ENCODE measurements at places on chromosomes 16 and 17. TPM values are rescaled to one million over a fixed set of nuclear protein-coding genes. Genes with fewer than 3 reads are reported as not detected.

The CA5A gene
- not detected for total RNA-seq

The ESRP2 gene
- total RNA-seq, result 0.09 TPM

The TOX3 gene
- 0.44 TPM for total RNA-seq

- H3K4me1 ChIP-seq, result peaks cover 15% of the 10 kb centered on the region
- H3K36me3 ChIP-seq, result no peaks in the 10 kb centered on the region
- peak overlapping the region; percentile 71 for H3K27ac ChIP-seq
- no peak for DNase-seq
These were observed 1.3 kb downstream of the ZNF652 start for GRCh38 chr17:49360796-49361128.

- peaks cover 22% of the 10 kb centered on the region for H3K36me3 ChIP-seq
- H3K27me3 ChIP-seq, result no peaks in the 10 kb centered on the region
- no peak overlapping the region for H3K4me3 ChIP-seq
- DNase-seq, result no peak
- H3K4me1 ChIP-seq, result peaks cover 10% of the 10 kb centered on the region
These were observed 5.4 kb downstream of the GINS2 start for GRCh38 chr16:85683363-85683762.

DNA sequence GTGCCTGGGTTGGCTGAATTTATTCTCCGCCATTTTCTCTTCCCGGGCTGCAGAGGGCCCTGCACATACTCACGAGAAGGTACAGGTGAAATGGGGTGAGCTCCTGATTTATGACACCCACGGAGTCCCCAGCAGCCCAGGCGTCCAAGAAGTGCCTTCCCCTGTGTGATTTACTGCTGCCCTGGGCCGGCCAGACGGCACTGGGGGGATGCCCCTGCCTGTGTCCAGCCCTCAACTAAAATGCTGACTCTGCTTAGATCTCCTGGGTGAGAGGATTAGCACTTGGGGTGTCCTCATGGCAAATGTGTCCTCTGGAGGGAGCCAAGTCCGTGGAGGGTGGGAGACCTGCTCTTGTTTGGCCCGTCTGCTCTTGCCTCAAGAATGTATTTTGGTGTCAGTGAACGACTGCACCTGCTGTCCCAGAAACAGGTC, 132.4 kb downstream of the MAF start:
- H3K4me3 ChIP-seq, result no peak overlapping the region

DNA sequence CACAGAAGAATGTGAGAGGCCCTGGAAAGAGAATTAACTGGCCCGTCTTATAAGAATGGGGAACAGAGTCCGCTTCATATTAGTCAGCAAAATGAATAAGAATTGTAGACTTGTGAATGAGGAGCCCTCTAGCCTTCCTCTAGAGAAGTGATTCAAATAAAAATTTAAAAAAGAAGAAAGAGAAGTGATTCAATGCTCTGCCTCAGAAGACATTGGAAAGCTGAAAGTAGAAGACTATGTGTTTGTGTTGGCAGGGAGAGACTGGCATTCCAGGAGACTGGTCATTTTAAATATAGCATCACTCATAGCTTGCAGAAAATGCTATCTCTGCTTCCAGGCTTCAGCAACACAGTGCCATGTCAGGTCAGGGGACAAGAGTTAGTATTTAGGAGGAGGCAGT, 190.6 kb upstream of the HS3ST3A1 start:
- no peak overlapping the region for H3K27ac ChIP-seq
- no peaks in the 10 kb centered on the region for H3K27me3 ChIP-seq
- no peaks in the 10 kb centered on the region for H3K4me1 ChIP-seq
- DNase-seq, result no peak

All from muscle of leg (tissue), 16 donors.